ENCODE measurements at places on chromosomes 1 and 21.

DNA sequence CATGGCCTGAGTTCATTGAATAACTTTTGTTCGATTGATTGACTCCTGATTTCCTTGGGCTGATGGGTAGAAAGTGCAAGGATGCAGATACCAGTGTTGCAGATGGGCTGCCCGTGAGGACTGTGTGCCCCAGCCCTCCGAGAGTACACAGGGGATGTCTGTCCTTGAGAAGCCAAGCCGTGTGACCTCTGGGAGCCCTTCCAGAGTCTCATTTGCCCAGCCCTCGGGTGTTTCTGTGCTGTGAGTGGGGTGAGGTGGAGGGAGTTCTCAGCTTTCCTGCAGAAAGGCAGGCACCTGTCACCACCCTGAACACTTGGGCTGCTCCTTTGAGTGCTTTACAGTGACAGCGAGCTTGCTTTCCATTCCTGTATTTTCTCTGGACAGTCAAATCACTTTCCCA lies 96.4 kb upstream of the CACNA1E start:
- no peak for DNase-seq

DNA sequence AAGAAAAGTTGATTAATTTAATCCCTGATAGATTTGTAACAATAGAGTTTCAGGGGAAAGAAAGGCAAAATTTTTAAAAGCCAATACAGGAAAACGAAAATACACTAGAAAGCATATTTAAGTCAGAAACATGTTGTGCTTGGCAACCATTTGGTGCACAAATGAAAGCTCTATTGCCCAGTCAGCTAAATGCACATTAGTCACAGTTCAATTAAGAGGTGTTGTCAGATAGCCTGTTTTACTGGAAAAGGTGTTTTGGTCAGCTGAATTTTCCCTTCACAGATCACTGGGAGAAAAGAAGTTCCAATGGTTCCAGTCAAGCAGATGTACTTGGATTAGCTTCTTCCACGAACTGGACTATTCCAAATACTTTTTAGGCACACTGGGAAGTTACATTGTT lies 25.4 kb downstream of the RGS4 start:
- DNase-seq, result no peak

DNA sequence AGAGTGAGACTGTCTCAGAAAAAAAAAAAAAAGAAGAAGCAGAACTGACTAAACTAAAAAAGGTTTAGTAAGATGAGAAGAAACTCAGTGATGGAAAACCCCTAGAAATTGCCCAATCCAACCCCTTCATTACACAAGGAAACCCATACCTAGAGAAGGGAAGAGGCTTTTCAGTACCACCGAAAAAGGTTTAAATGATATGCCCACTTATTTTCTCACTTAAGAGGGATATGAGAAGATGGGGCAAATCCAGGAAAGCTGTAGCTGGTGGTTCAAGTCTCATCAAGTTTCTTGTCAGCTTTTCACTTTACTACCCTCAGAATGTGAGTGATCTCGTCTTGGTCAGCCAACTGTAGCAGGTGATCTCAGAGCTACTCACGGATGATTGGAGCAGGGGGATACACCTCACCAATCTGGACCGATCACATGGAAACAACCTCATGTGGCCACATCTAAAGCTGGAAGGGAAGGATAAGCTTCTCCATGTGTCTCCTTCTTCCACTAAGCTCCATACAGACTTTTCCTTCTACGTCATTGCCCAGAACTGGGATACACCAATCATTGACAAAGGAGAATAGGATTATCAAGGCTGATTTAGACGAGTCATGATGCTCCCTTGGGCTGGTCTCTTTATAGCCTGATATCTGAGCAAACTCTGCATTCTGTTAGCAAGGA lies 126.7 kb upstream of the POU3F1 start:
- DNase-seq, result no peak

- no peak for DNase-seq
Observed at GRCh38 chr1:212980123-212980785, 29.9 kb downstream of the VASH2 start.
